ENCODE measurements at places on chromosomes 2 and 18.

DNA sequence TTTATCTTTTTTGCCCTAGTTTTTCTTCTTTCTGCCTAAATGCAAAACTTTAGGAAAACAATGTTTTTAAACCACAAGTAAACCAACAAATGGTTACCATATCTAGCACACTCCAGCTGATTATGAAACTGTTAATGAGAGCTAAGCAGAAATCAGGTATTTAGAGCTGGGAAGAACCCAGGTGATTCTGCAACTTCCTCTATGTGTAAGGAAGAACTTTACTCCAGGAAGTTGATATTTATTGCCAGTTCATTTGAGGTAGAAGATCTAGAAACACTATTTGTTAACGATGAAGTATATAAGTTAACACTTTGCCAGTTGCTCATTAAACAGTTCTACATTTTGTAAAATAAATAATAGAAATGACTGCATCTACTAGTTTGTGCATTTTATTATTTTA is 409.7 kb downstream of the XIRP2 start:
- no peak for DNase-seq

DNA sequence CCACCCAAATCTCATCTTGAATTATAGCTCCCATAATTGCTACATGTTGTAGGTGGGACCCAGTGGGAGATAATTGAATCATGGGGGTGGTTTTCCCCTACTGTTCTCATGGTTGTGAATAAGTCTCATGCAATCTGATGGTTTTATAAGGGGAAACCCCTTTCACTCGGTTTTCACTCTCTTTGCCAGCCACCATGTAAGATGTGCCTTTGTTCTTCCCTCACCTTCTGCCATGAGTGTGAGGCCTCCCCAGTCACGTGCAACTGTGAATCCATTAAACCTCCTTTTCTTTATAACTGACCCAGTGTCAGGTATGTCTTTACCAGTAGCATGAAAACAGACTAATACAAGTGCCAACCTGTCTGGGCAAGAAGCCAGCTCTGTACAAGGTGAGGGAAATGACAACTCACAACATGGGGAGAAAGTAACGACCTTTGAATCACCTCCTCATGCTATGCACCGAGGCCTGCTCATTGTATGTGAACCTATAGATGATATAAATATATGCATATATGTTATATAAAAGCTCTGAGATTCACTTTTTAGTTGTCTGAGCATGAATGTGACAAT is 162.2 kb downstream of the ALPK2 start:
- DNase-seq, result no peak

DNA sequence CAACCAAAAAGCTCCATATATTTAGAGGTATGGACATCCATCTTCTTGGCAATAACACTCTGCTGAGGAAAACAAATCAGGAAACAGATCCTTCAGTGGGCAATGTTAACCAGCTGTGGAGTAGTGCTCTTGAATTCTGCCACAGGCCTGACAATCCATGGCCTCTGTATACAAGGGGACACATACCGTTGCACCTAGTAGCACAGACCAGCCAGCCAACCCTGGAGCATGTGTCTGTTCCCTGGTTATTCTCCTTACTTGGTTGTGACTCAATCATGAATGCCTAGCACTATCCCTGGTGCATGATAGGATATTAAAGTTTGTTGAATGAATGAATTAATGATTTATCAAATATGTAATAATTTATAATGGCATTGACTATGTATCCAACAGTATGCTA is 261.4 kb upstream of the MGAT5 start:
- no peak for DNase-seq

- DNase-seq, result no peak
Observed at GRCh38 chr2:239460780-239461179, 60.0 kb upstream of the HDAC4 start.

- DNase-seq, result no peak
Observed at GRCh38 chr2:207423886-207424285, 105.9 kb upstream of the CREB1 start.

DNA sequence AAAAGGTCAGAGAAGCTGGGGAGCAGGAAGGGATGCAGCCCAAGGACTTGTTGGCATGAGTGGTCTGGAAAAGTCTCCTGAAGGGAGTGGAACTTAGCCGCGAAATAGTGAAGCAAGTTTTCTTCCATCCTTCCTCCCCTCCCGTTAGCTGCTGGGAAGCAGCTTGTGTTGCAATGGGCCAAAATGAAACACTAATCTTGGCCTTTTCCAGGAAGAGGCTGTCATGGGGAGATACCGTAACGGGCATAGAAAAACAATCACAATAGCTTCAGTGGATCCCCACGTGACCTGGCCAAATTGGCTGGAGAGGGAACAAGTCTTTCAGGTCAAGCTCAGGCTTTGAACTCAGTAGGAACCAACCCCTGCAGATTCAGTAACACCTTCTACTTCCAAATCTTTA is 49.3 kb downstream of the SEMA4F start:
- DNase-seq, result no peak
